SJCRH30 (cell line): ENCODE measurements at places on chromosomes 5 and 9. TPM values are rescaled to one million over a fixed set of nuclear protein-coding genes. Genes with fewer than 3 reads are reported as not detected.

The PCDHAC1 gene
- not detected in 2 replicates for total RNA-seq

The OR1Q1 gene
- not detected in 2 replicates for total RNA-seq

The CEP78 gene
- 75.7 and 89.2 TPM in 2 replicates for total RNA-seq

The NMUR2 gene
- total RNA-seq, result not detected in 2 replicates

The HMMR gene
- total RNA-seq, result 74.1 and 92.5 TPM in 2 replicates

The KCTD16 gene
- 0.04 and 0.05 TPM in 2 replicates for total RNA-seq

The PLEKHG4B gene
- 3.9 and 4.0 TPM in 2 replicates for total RNA-seq

GRCh38 chr5:50623666-50624065 lies 42.8 kb upstream of the PARP8 start:
- DNase-seq, result no peak

DNA sequence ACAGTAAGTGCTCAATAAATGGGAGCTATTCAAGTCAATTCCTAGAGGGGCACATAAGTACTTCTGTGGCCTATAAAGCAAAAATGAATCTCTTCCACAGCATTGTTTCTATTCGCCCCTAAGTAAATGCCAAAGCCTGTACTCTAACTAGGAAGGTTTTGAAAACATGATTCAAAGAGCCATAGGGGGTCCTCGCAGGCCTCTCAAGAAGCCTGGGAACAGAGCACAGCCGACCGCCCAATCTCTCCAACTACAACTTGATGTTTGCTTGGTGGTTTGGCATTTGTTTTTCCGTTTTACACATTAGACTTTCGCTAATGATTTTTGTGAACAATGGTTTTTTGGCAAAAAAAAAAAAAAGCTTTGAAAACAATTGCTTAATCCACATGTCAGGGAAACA lies 19.4 kb downstream of the EFNA5 start:
- no peak for DNase-seq

DNA sequence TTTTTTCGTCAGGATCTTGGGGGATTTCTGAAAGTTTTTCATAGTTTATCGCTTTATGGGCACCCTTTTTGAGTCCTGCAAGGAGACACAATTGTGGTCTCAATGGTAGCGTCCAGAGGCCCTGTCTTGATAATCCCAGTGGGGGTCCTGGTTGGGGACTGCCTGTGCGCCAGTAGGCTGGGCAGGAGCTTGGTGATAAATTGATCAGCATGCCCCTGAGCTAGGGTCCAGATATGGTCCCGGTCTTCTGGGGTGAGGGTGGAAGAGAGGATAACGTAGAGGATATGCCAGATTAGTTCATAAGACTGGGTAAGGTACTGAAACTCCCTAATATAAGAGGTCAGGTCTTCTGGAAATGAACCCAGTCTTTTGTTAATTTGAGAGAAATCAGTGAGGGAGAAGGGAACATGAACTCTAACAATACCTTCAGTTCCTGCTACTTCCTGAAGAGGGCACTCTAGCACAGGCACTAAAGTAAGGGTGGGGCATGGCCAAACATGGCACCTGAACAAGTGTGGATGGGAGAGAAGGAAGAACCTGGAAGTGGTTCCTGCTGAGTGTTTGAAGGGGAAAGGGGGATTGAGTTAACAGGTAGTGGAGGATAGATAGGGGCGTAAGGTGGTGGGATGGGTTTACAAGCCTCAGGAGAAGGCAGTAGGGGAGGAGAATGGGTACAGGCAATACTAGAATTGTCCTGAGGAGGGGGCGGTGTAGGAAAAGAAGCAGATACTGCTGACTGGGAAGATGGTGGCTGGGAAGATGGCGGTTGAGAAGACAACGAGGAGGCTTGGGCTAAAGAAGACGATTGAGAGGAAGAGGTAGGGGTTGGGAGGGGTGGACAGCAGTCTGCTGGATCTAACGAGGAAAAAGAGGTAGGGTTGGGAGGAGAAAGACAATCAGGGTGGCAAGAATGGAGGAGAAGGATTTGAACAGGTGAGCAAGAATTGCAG lies 33.8 kb upstream of the ANXA2R start:
- DNase-seq, result peak; percentile 53

GRCh38 chr5:147712019-147712418 lies 70.5 kb downstream of the JAKMIP2 start:
- no peak for DNase-seq

GRCh38 chr5:15079566-15079965 lies 208.0 kb upstream of the ANKH start:
- no peak for DNase-seq

DNA sequence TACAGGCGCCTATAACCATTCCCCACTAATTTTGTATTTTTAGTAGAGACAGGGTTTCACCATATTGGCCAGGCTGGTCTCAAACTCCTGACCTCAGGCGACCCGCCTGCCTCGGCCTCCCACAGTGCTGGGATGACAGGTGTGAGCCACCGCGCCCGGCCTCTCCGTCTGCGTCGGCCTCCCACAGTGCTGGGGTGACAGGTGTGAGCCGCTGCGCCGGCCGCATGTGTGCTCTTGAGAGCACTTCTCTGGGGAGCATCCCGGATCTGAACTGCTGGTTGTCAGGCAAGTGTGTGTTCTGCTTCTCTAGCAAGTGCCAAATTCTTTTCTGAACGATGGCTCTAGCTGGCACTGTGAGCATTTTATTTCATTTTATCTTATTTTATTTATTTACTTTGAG lies 3.7 kb upstream of the ENTPD2 start:
- DNase-seq, result peak; percentile 98

DNA sequence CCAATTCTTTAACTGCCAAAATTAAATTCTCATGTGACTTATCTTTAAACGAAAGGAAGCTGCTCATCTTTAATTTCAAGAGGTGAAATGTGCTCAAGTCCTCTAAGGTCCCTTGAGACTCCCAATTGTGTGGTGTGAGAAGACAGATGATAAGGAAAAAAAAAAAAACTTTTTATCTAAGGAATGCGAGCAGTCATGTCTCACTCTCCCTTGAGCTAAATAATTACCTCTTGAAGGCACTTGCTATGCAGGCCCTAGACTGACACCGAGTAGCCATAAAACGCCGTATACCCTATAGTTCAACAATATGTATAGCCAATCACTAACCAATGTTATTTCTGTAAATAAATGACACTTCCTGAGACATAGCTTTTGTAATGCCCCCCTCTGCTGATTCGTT lies 1.5 kb upstream of the DTWD2 start:
- DNase-seq, result no peak

GRCh38 chr5:96142786-96143434 lies 181.3 kb upstream of the ELL2 start:
- no peak for DNase-seq

GRCh38 chr9:99731950-99732349 lies 89.7 kb upstream of the NR4A3 start:
- DNase-seq, result no peak

DNA sequence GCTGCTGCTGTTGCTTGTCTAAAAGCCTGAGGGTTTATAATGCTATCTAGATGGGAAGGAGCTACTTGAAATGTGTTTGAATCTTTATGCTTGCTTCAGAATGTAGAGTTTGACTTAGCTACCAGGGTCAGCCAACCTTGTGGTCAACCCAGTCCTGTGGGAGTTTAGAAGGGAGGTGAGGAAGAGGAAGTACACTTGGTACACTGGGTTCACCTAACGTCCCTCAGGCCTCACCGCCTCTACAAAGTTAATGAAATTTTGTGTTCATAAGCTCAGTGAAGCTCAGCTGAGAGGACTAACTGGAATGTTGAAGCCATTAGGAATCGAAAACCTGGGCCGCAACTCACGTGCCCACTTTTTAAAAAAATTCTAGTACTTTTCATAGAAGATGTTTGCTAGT lies 10.7 kb downstream of the IQGAP2 start:
- DNase-seq, result no peak

DNA sequence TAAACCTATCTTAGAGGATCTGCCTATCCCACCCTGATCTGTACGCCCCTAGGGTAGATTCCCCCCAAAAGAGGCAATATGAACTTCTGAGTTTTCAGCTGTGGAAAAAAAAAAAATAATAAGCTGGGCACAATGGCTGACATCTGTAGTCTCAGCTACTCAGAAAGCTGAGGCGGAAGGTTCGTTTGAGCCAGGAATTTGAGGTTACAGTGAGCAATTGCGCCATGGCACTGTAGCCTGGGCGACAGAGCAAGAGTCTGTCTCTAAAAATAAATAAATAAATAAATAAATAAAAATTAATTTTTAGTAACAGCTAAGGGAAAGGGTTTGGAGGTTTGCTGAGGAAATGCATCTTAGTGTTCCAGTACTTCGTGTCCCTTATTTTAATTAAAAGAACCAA lies 21.1 kb upstream of the SLC28A3 start:
- DNase-seq, result no peak

DNA sequence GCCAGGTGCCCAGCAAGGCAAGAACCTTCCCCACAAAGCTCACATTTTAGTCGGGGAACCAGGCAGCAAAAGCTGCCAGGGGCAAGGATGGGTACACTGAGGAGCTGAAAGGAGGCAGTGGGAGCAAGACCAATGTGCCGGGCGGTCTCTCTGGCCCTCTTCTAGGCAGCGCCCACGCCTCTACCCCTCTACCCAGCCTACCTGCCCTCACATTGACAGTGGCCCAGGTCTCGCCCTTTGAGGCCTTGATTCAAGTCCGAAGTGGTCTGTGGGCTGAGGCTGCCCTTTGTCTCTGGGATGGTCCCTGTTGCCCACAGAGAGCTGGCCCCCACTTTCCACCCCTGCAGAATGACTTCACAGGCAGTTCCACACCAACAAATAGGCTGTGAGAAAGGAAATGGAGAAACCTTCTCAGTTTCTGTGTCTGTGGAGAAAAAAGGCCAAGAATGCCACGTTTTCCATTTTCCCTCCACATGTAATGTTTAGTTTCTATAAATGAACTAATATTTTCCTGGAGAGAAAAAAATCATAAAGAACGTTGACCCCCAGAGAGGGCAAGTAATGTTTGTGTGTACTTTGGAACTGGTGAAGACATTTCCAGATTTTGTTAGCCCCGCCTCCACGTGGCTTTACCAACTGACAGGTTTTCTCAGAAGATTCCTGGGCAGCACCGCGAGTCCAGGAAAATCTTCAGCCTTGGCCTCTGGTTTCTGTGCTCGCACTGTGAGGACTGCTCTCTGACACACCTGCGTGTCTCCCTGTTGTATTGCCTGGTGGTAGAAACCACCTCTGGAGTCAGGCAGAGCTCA lies 57.4 kb upstream of the ANGPTL2 start:
- no peak for DNase-seq
